ENCODE measurements at places on chromosomes 11 and 22.

DNA sequence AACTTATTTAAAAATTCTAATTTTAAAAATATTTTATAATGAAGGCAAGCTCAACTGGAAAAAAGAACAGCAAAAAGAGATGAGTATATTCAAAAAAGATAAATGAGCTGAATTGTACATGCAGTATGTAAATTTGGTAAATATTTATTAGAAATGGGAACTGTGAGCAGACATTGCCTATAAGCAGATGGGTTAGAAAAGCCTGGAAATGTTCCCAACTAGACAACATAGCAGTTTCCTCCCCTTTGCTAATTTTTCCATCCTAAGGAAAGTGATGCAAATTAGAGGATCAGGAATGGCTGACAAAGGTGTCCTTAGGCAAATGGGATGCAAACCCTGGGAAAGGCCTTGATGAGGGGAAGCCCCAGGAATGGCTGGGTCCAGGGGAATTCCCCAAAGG lies 37.2 kb downstream of the TP53I11 start:
- no peak for DNase-seq

DNA sequence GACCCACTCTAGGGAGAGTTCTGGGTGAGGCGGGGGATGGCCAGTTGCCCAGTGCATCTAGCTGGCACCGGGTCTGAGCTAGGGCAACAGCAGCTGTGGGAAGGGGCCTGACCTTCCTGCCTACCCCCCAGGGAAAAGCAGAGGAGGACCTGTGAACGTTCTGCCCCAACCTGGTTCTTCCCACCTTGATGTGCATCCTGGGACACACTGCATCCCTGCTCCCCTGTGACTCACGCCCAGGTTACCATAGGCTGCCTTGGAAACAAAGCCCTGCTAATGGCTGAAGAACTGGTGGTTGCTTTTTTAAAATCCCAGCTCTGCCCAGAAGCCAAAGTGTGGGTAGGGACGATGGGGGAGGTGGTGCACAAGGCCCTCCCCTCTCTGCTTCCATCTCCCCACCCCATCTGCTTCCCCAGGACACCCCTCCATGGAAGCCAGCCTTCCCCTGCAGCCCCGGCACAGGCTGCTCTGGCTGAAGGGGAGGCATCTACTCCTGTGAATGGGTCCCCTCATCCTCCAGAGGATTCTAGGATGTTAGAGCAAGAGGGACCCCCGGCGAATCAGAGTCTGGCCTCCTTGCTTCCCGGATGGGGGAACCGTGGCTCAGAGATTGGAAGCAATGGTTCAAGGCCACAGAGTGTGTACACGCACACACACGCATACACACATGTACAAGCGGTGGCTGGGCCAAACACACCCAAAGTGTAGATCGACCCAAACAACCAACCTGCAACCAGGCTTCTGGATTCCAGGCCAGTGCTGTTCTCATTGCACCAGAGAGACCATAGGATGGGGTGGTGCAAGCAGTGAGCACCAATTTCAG lies 7.6 kb upstream of the C11orf96 start:
- no peak for DNase-seq

DNA sequence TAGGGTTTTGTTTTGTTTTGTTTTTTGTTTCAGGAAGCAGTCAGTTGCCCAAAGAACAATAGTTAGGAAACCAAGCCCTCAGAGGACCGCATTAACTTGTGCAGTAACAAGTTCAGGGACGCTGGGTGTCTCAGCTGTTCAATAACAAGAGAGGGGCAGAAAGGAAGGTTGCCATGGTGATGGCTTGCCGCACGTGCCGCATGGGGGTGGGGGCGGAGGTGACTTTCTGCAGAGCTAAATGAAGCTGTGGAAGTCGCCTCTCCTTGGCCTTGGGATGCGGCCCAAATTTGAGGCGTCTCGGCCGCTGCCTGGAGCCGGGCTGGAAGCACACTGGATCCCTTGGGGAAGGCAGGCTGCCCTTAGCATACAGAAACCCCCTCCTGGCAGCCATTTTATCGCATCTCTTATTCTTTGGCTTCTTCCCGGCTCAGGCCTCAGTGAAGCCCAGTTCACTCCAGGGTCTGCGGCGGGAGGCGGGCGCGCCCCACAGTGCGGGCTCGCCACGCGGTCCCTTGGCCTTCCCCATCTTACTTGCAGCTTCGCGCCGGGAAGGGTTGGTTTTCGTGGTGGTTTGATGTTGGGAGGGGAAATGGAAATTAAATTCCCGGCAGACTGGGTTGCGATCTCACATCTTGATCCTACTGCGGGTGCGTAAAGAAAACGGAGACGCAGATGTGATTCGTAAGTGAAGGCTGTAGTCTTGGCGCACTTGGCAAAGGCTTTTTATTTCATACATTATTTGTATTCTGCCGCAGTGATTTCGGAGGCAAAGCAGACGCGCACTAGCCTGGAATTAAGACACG lies 94.3 kb downstream of the SLC17A6 start:
- no peak for DNase-seq

DNA sequence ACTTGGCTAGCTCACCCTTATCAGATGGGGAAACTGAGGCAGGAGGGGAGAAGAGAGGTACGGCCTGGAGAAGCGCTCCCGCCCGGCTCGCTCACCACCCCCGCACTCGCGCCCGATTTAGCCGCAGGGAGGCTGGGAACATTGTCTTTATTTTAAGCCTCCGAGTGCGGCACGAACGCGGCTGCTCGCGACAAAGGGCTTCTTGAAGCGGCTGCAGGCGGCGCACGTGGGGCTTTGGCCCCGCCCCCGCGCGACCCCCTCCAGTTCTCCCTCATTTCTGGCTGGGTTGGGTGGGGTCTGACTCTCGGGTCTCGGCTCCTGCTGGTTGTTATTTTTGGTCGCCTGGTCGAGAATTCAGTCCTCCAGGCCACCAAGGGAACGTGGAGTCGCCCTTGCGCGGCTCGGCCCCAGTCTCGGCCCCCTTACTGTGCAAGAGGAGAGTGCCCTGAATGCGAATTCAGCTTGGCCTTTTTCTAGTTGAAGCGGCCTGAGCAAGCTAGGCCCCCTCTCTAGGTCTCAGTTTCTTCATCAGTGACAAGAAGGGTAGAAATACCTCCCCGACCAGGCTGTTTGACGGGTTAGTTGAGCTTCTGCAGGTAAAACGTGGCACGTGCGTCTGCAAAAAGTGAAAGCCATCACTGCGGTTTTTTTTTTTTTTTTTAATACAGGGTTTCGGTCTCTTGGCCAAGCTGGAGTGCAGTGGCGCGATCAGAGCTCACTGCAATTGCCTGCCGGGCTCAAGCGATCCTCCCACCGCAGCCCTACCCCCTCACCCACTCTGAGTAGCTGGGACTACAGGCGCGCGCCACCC lies 2.6 kb upstream of the CHRM1 start:
- peak; percentile 25 for DNase-seq

DNA sequence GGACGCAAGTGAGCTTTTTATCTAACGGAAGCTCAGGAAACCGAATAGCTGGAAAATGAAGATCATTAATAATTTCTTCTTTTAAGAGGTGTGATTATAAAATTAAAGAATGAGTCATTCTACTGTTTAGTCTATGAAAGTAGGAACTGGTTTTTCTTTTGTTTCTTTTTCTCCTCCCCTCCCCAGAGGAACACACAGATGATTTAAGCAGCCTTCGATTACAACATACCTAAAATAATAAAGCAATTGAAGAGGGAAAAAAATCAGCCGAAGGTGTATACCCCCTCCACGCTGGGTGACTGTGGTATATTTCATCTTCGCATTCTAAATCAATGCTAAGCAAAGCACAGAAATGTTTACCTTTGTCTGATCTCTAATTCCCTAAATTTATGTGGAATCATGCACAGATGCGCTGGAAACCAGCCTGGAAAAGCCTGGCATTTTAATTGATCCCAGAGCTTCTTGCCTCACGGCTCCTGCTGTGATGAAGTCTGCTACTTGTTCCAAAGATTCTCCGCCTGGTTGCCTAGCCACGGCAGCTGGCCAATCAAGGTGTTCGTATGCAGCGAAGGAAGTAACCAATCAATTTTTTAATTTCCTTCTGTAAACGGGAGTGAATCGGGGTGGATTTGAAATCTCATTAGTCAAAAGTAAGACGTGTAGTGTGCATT lies 133.9 kb downstream of the FANCF start:
- DNase-seq = no peak

GRCh38 chr11:20274031-20274430 lies 89.5 kb upstream of the HTATIP2 start:
- DNase-seq = no peak

GRCh38 chr22:48238966-48239365 lies 1476.5 kb downstream of the TBC1D22A start:
- DNase-seq = no peak

GRCh38 chr22:39097098-39098020 lies at the start of gene APOBEC3H:
TSS of gene APOBEC3H (plus strand) at chr22:39097244. CDS start at chr22:39100279, 3,035 bp downstream.
- peak; percentile 59 for DNase-seq

DNA sequence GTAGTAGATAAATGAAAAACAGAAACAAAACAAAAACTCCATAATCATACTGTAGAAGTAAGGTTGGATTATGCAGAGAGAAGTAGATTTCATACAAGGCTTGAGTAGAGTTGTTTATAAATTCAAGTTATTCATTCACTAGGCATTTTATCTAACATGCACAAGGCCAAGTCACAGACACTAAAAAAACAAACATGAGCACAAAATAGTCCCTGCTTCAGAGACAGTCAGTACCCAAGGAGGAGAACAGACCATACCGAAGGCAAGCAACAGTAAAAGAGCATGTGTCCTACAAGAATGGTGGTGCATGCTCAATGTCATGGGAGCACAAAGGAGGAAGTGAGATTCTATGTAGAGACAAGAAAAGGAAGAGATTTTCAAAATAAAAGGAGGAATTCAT lies 796.5 kb upstream of the LRRC4C start:
- no peak for DNase-seq

DNA sequence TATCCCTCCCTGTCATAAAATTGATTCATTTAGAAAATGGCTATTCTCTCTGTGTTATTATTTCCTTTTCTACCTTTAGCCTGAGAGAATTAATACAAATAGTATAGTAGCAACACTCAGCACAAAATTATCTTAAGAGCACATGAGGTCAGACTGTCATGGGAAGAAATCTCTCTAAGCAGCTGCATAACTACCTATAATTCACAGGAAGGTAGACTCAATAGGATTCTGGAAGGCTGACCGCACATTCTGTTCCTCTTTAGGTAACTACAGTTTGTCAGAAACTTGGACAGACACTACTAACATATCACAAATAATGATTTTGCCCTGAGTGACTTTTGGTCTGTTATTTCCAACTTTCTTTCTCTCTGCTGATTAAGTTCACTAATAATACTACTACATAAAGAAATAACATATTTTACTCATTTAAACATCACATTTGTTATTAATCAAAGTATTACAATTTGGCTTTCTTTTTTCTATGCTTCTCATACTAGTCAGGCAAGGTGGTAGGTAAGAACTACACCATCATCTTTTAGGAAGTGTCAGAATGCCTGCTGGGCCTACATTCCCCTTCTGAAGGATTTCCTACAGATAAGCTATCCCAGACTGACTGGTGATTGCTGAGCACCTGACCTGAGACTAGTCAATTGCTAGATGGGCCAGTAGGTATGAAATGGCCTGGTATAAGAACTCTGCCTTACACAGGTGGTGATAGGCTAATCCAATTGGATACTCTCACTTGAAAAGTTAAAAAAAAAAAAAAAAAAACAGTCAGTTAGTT lies 325.1 kb downstream of the DLG2 start:
- DNase-seq = no peak

- no peak for DNase-seq
These were observed 5.9 kb downstream of the TP53AIP1 start for GRCh38 chr11:128936606-128937251.

DNA sequence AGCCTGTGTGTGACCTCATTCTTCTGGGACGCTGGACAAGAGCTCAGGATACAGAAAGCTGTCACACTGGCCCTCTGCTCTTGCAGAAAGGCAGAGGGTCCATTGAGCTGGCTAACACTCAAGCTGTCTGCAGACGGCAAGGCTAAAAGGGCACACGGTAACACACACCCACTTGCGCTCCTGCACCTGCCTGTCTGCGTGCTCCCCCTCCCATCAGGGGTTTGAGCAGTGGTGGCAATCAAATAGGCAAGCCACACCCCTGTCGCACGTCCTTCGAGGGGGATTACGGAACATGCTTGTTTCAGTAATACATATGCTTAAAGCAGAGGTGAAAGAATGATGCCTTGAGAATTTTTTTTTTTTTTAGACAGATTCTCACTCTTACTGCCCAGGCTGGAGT lies 7.1 kb upstream of the QSER1 start:
- DNase-seq = no peak

GRCh38 chr11:57646194-57646798 lies 3.4 kb downstream of the YPEL4 start:
- DNase-seq = peak; percentile 24

- DNase-seq = no peak
These were observed 68.2 kb downstream of the SYT13 start for GRCh38 chr11:45217991-45218390.

DNA sequence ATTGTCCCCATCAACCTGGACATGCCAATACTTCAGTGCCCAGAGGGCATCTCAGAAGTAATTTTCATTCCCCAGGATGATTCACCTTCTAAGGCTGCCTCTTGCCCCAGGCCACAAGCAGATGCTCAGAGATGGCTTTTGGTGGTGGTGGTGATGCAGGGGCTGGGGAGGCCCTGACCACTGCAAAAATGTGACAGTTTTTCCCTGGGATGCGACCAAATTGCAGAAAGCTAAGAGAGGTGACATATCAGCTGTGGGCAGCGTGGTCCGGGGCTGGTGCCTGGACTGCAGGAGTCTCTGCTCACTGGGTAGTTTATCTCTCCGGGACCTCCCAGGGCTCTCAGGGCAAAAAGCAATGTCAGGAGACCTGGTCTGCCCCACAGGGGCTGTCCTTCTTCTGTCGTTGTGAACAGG lies 39.7 kb upstream of the ACCSL start:
- no peak for DNase-seq

DNA sequence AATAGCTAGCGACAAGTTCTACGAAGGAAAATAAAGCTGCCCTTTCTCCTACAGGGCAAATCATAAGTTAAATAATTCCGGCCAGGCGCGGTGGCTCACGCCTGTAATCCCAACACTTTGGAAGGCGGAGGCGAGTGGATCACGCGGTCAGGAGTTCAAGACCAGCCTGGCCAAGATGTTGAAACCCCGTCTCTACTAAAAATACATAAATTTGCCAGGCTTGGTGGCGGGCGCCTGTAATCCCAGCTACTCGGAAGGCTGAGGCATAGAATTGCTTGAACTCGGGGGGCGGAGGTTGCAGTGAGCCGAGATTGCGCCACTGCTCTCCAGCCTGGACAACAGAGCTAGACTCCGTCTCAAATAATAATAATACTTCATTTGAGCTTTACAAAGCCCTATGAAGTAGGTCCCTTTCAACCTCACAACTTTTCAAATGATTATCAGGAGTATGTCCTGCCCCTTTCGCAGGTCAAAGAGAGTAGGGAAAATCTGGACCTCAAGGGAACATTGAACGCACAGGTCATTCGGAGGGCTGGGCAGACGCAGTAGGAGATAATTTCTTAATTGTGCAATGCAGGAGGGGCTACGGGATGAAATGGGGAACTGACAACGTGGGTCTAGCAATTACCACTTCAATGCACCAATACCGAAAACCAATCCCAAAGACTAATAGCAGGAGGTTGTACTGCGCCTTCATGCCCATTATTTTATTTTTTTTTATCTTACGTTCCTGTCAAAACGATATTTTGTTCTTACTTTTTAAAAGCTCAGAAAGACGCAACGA lies 590 bp downstream of the COMMD9 start:
- no peak for DNase-seq

GRCh38 chr11:36398231-36398953 lies 102.3 kb downstream of the PRR5L start:
- DNase-seq = no peak

All from CD4-positive, alpha-beta T cell treated with Interleukin-4 for 1 hour (primary cell).